NCI-H1436 treated with DMSO at 0.1 percent for 48 hours (cell line): ENCODE measurements at places on chromosomes 7 and 10.

- no peak for DNase-seq
Measured at GRCh38 chr10:31064348-31064747, 32.7 kb upstream of the ZNF438 start.

DNA sequence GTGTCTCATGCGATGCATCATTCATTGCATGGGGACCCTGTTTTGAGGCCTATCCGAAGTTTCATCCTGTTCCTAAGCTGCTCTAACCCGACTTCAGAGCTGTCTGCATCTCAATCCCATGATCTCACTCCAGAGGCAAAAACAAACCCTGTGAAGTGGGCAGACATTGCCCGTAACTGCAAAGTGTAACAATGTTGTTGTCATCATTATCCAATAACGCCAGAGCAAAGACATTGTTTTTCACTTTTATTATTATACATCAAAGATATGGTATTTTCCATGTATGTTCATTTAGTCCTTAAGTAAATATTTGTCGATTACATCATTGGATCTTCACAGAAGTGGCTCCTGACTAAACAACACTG is 246.7 kb downstream of the KLF6 start:
- DNase-seq: no peak

DNA sequence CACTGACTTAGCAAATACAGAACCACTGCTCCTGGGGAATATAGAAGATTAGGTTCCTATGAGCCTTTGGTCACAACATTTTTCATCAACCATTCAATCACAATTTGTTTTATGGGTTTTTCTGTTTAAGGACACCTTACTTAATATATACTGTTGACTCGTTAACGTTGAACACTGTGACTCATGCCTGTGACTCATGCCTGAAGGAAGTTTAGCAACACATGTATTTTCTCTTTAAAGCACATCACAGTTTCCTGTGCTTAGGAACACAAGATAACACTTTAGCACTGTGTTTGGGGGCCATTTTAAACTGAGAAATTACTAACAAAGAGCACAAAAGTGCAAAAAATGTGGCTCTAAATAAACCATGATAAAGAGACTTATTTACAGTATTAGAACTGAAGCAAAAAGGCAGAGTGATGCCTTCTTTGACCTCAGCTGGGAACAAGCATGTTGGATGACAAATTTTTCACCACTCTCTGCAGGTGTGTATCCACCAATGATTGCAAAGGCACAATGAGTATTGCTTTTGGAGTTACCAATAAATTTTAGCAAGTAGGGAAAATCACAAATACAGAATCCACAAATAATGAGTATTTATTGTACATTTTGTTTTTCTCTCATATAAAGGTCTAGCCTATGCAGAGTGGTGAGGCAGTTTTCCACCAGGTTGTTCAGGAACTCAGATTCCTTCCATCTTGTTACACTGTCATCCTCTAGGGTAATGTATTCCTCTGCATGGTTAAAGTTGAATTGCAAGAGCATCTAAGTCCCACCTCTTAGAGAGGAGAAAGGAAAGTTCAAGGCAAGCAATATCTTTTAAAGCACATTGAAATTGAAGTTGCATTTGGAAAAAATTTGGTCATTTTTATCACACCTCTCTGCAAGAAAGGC is 7.3 kb downstream of the FGFBP3 start:
- no peak for DNase-seq

- no peak for DNase-seq
Measured at GRCh38 chr10:112299456-112299855, 16.3 kb downstream of the TECTB start.

DNA sequence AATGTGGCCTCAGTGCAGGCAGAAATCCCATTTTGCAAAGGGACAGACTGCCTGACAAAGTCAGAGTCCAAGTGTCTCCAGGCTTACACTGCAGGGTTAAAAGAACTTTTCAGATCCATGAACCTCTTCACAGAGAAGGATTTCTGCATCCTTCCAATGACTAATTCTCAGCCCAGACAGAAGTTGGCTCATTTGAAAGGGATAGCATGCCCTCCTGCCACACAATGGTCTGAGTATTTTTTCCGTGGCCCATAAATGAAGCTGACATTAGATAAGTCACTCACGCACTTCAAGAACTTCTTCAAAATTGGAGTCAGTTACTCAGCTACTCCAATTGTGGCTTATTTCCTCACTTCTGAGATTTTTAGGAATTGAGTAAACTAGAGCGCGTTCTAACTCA is 170.2 kb downstream of the PLXNA4 start:
- no peak for DNase-seq

DNA sequence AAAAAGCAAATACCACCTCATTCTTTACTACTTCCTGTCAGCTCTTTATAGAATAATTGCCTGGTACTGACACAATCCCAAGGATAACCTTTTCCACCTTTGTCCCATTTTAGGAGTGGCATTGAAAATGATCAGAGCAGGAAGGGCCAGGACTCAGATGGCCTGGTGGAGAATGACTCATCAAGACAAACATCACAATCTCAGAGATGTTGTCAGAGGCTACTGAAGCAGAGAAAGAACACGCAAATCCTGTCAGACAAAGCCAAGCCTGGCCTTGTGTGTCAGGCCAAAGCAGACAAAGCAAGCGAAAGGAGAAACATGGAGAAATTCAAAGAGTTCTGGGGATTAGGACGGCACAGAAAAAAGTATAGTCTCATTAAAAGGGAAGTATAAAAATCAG is 40.9 kb downstream of the NSUN6 start:
- no peak for DNase-seq

DNA sequence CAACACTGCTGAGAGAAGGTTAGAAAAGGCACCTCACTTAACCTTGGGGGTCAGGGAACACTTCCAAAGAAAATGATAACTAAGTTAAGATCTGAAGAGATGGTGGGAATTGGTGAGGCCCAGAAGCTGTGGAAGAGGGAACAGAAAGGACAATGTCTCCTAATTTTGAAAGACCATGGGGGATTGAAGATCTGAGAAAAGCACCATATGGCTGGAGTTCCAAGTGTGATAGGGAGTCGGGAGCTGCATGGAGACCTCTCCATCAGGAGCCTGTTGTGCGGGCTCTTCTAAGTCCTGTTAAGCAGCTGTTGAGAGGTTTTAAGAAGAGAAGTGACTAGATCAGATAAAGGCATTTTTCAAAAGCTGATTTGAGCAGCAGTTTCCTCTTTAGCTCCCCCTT is 254.3 kb downstream of the CDK14 start:
- DNase-seq: no peak

GRCh38 chr7:66296001-66296521 is 90.9 kb downstream of the TPST1 start:
- DNase-seq: no peak

DNA sequence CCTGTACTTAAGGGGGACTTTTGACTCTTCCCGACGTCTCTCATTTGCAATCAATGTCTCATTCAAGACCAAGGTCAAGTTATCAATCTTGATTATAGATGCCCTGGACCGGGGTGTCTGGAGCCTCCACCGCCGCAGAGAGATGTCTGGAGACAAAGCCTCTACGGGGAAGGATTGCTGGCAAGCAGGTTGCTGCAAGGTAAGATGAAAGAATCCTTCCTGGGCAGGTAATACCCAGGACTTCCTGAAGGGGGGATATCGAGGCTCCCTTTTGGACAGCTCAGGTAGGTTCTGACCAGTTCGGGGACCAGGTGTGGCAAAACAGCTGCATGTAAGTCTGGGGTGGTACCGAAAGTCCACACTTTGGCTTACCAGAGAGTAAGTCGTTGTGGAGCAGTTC is 12.5 kb upstream of the CUX1 start:
- DNase-seq: no peak

- no peak for DNase-seq
Measured at GRCh38 chr7:139124084-139124914, 14.8 kb upstream of the ZC3HAV1 start.

DNA sequence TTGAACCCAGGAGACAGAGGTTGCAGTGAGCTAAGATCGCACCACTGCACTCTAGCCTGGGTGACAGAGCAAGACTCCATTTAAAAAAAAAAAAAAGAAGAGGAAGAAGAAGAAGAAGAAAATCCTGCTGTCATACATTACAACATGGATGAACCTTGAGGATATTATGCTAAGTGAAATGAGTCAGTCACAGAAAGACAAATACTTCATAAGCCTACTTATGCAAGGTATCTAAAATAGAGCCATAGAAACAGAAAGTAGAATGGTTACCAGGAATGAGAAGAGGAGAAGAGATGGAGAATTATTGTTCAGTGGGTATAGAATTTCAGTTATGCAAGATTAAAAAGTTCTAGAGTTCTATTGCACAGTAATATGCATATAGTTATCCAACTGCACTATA is 466.5 kb downstream of the PLXNA4 start:
- no peak for DNase-seq
